ENCODE measurements at places on chromosomes 6 and 20.

DNA sequence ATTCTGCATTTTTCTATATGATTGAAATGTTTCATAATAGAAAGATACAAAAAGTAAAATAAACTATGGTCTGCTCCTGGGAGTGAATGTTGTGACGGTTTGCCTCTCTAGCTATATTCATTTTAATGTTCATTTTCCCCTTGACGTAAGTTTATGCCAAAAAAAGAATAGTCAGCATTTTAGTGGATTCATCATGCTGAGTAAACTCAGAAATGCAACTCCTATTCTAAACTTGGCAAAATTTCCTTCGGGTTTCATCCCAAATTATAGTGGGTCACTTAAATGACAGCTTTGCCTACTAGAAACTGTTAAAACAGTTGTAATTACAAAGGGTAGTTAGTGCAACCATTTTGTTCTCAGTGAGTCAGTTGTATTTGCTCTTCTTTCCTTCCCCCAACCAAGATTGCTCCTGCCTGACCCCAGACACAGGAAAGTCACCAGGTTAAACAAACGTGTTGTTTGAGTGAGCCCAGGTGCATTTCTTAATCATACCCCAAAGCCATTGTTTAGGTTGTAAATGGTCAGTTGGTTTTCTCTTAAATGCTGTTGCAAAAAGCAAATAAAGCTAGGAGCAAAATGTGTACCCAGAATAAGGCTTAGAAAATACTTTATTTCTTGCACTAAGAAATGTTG, 482.3 kb upstream of the SOX4 start:
- DNase-seq, result peak; percentile 67

GRCh38 chr6:161963634-161964234, 689.9 kb upstream of the AGPAT4 start:
- DNase-seq, result no peak

DNA sequence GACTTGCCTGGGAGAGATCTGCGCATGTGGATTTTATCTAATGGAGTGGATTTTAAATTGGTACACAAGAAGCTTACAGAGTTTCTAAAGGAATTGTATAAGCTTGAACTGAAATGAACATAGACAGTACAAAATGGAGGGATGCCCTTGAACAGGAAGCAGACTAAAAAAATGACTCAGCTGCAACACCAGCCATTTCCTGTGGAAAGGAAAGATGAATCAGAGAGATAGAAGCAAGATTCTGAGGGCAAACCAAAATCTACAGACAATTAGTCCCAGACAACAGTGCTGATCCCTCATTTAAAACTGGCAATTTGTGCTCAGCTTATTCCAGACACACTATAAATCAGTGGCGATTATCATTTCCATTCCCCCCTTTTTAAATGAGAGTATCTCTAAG, 114.6 kb upstream of the TCF21 start:
- peak; percentile 37 for DNase-seq

DNA sequence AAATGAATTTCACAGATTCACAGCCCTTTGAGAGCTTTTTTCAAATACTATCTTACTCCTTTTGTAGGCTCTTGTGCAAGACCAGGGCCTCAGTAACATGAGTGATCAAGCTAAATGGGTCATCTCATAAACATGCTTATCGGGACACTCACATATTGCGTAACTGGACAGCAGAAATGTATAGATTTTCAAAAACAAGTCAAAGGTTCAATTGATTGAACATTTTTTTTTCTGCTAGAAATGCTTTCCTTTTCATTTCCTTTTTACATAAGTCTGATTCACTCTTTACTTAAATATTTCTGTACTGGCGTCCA, 8.7 kb upstream of the SALL4 start:
- DNase-seq, result no peak

DNA sequence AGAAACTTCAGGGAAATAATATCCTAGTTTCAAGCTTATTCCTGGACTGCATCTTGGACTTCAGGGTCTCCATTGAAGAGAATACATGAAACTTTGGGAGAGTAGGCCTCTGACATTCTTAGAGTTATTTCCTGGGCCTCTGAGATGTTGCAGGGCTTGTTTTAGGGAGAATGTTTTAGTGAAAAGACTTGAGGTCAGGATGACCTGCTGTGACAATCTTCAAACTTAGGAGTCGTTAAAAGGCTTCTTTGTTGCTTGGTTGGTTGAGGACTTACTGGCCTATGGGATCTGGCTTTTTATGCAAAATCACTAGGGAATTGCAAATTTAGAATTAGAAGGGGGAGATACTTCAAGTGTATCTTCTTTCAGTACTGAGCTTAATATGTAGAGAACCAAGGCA, 613.2 kb upstream of the FLRT3 start:
- DNase-seq, result no peak

- no peak for DNase-seq
Observed at GRCh38 chr6:149871182-149871581, 7.0 kb upstream of the LRP11 start.

- DNase-seq, result no peak
Observed at GRCh38 chr20:21113697-21114096, 7.5 kb upstream of the LINC00237 start.

GRCh38 chr6:170128811-170129681, 161.8 kb downstream of the DLL1 start:
- DNase-seq, result no peak

DNA sequence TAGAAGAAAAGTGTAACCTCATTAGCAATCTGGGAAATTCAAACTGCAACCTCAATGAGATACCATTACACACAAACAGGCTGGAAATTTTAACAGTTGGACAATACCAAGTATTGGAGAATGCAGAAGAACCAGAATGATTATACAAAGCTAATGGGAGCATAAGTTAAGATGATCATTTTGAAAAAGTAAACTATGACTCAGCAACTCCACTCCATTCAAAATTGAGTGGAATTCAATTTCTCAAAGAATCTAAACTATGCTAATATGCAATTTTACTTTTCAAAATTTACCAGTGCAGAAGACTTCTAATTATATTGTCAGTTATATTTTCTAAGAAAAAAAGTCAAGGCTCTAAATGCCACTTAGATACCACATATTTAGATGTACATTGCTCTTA, 17.2 kb downstream of the GPLD1 start:
- peak; percentile 5 for DNase-seq

GRCh38 chr20:32622585-32623468, 37.7 kb upstream of the NOL4L start:
- no peak for DNase-seq

- no peak for DNase-seq
Observed at GRCh38 chr20:53205046-53205445, 232.9 kb downstream of the TSHZ2 start.

DNA sequence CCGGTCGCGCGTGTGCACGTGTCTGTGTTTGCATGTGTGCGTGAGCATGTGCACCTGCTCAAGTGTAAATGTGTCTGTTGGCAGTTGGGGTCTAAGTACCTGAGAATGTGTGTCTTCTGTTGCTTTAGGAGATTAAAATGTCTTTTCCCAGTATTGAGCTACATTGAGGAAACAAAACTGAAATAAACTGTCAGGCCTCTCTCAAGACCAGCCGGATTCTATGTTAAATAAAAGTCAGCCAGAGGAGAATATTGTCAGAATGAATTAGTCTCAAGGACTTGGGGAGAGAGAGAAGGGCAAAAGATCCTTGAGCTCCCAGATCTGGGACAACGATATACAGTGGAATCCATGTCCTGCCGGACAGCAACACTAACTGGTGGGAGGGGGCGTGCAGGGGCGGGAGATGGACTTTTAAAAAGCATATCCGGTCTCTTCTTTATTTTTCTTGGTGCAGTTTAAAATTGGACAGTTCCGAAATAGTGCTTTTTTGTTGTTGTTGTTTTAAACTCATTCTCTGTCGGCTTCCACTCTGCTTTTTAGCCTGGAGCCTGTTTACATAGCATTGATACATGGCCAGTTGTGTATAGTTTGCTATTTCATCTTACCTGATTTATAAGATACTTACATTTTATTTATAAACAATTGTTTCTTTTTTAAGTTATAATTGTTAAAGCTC, 3.3 kb upstream of the TBX18 start:
- no peak for DNase-seq

DNA sequence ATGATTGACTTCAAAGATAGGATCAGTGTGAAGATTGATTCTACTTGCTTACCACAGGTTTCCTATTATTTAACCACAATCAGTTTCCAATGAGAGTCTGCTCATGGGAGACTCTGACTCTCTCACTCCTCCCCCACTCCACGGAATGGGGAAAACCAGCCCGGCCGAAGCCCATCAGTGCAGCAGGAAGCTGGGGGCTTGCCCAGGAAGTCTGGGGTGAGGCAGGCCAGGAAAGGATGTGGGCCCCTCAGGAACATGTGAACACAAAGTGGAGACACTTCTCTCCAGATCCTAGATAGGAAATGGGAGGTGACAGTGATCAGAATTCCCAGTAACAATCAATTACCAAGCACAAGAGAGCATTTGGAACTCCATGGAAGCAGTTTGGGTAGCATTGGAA, 144.2 kb downstream of the TTLL2 start:
- DNase-seq, result no peak

- peak; percentile 2 for DNase-seq
Observed at GRCh38 chr6:129903082-129903481, 42.0 kb upstream of the TMEM244 start.

- no peak for DNase-seq
Observed at GRCh38 chr6:15305909-15306308, 60.0 kb downstream of the JARID2 start.
